Left renal cortex interstitium (tissue), 4 donors: ENCODE measurements at places on chromosomes 12 and 14. TPM values are rescaled to one million over a fixed set of nuclear protein-coding genes. Genes with fewer than 3 reads are reported as not detected.

GNS gene
- polyA plus RNA-seq = 156 TPM

DNA sequence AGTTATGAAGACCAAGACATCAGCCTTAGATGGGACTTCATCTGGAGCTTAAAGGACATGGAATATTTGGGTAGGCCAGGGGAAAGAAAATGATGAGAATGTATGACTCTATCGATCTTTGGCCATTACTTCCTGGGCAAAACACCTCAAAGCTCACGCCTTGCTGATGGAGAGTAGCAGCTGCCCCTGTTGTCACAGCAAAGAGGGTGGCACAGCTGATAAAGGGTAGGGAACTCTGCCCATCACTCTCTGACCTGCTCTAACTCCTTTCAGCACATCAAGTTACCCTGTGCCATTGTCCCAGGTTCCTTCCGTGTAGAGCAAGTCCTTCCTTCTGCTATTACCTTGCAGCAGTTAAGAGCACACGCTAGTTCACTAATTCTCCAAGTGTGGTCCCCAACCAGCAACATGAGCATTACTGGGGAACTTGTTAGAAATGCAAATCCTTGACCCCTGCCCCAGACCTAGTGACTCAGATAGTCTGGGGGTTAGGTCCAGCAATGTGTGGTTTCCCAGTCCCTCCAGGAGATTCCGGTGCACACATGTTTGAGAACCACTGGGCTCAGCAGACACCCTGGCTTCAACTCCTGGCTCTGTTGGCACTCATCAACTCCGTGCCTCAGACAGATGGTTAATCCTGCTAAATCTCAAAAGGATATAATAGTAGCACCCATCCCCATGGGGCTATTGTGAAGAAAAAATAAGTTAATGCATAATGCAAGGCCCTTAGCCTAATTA, 93.7 kb upstream of the EEA1 start:
- no peak for DNase-seq

GRCh38 chr12:24173067-24173466, 223.6 kb upstream of the SOX5 start:
- no peak for DNase-seq

- DNase-seq = no peak
These were observed 214.8 kb downstream of the DPF3 start for GRCh38 chr14:72679141-72679535.

DNA sequence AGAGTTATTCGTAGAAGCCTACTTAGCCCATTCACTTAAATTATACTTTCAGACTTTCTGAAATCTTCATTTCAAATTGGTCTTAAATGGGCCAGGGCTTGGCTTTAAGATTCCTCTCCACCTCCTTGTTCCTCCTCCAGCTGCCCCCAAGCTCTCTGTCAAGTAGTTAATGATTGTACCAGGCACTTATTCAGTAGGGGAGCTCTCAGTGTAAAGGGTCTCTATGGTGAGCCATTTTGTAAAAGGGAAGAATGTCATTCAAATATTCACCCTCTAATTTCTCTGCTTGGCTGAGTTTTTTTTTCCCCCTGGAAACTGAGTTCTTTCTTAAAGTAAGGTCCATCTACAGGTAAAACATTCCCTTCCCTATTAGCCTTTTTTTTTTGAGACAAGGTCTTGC, 96.6 kb downstream of the SUDS3 start:
- no peak for DNase-seq

DNA sequence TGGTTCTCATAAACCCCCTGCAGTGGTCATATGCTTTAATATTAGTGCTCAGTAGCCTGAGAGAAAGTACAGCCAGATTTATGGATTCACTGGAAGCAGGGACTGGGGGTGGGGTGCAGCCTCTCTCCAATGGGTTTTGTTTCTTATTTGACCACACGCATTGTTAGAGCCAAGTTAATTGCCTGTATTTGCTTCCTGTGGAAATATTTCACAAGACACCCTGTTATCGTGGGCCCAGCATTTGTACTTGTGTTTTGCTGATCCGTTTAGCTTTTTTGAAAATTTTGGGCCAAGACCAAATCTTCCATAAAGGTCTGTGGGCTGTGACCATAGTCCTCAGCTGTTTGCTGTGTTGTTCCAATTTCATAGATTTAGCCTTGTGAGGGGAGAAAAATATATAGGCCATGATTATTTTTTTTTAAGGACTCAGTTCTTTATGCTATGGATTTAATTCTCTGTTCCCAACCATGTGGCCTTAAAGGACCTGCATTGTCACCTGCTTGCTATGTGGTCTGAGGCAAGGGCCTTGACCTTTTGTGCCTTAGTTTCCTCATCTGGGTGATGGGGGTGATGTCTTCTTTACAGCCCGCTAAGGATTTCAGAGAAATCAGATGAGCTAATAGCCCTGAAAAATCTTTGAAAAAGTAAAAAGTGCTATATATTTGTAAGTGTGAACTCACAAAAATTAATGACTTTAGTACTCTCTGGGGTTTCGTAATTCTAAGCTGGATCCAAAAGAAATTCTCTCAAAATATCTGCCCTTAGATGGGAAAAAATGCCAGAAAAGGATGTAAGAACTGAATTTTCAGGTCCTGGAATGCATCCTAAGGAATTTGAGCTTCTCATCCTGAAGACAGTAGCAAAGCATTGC, 370.2 kb downstream of the DPF3 start:
- DNase-seq = no peak

DNA sequence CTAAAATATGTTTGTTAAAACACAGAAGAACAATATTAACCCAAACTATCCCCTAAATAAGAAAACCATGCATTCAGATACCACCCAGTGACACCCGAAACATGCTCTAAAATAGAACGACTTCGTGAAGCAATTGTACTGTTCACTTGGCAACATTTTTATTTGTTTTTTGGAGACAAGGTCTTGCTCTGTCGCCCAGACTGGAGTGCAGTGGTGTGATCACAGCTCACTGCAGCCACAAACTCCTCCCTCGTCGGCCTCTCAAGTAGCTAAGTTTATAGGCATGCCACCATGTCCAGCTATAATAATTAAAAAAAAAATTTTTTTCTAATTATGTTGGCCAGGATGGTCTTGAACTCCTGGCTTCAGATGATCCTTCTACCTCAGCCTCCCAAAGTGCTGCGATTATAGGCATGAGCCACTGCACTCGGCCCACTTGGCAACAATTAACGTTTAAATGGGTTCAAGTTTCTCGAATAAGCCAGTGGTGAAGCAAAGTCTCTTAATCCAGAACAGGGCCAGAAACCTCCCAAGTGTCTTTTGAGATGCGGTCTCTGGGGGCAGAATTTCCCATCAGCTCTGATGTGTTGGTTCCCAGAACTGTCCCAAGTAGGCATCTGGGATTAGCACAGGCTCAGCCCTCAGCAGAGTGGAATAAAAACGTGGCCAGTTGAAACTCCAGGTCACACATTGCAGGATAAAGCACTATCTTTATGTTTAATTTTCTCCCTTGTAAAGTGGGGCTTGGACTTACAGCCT, 74.5 kb downstream of the TMCC3 start:
- DNase-seq = no peak

- no peak for DNase-seq
These were observed 326.6 kb downstream of the RERGL start for GRCh38 chr12:17763366-17763765.

DNA sequence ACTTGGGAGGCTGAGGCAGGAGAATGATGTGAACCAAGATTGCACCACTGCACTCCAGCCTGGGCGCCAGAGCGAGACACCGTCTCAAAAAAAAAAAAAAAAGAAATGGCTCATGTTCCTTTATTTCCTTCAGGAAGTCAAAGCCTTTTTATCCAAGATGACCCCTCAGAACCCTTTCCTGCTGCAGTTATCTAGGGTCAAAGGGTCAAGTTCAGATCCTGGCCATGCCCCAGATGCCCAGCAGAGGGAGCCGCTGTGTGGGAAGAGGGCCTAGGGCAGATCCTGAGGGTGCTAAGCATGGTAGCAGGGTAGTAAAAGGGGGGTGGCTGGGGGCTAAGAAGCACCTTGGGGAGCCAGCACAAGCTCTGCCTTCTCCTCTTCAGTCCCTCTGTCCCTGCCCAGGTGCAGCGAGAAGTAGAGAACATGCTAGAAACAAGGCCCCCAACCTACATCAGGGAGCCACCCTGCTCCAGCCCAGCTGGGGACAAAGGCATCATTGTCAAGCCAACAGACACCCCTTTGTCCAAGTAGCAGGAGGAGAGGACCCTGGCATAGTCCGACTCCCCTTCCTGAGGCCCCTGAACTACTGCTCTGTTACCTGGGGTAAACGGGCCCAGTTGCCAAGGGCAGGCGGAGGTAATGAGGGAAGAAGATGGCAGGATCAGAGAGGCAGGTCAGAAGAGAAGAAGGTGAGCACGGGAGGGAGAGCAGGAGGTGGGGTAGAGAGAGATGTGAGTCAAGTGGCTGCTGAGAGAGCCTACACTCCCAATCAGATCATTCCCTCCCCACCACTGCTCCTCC, 6.5 kb downstream of the NFE2 start:
- no peak for DNase-seq
